ENCODE measurements at places on chromosomes 3 and 15. TPM values are rescaled to one million over a fixed set of nuclear protein-coding genes. Genes with fewer than 3 reads are reported as not detected.
A peak's percentile ranks its signal among the peaks of the same experiment; 100 is the strongest.

Gene SAMD7
- not detected for total RNA-seq

Gene KY
- 3.8 TPM for total RNA-seq

Gene CFAP100
- not detected for total RNA-seq

Gene LRRN1
- total RNA-seq: 1.7 TPM

Gene IGSF11
- total RNA-seq: 0.57 TPM

Gene CSTA
- 9.7 TPM for total RNA-seq

GRCh38 chr15:57919754-57920153, 145.8 kb downstream of the ALDH1A2 start:
- DNase-seq: no peak

GRCh38 chr3:127015282-127016042, 32.5 kb downstream of the PLXNA1 start:
- no peak for DNase-seq

DNA sequence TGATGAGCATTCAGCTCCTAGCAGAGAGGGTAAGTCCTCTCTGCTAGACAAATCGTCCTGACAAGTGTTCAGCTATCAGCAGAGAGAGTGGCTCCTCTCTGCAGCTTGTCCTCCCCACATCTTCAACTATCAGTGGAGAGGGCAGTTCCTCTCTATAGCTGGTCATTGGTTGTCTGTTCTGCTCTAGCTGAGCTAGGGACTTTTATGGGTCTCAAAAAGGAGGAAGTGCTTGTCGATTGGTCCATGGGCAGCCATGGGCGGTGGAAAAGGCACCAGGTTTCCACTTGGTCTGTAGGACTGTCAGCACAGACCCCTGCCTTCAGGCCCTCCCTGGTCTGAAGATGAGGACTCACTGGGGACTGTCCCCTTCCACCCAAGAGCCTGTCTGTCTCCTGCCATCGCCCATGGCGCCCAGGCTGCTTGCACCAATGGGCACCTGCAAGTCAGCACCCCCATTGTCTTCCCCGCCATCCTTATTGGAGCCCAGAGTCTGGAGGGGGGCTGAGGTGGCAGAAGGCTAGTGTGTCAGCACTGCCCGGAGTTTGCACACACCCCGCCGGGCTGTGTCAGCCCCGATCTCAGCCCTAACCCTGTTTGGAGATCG, 264.7 kb downstream of the ZBBX start:
- DNase-seq: peak; percentile 49

- no peak for DNase-seq
These were observed 71.1 kb upstream of the XCR1 start for GRCh38 chr3:46098319-46098761.

DNA sequence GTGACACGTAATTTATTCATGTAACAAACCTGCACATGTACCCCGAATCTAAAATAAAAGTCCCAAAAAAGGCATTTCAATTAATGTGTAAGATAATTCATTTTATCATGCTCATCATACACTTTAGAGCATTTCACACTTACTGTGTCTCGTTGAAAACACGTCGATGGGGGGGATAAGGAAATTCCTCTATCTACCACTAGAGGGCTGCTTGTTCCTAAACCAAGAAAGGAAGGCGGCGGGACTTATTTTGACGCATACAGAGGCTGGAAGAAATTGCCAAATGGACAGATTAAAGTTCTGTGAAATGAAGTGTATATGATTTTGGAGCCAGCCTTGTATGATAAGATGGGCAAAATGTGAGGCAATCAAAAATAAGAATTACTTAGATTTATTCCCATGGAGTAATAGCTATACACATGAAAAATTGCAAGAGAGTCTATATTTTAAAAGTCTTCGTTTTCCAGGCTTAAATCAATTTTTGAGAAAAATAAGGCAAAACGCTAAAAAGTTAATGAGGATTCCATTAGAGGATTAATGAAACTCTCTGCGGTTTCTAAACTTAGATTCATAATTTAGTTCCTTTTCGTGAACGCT, 346.8 kb downstream of the CNTN3 start:
- no peak for DNase-seq

GRCh38 chr15:71532994-71533393, 277.4 kb upstream of the NR2E3 start:
- DNase-seq: no peak

- DNase-seq: no peak
These were observed 160.9 kb upstream of the SLCO3A1 start for GRCh38 chr15:91692596-91692995.

DNA sequence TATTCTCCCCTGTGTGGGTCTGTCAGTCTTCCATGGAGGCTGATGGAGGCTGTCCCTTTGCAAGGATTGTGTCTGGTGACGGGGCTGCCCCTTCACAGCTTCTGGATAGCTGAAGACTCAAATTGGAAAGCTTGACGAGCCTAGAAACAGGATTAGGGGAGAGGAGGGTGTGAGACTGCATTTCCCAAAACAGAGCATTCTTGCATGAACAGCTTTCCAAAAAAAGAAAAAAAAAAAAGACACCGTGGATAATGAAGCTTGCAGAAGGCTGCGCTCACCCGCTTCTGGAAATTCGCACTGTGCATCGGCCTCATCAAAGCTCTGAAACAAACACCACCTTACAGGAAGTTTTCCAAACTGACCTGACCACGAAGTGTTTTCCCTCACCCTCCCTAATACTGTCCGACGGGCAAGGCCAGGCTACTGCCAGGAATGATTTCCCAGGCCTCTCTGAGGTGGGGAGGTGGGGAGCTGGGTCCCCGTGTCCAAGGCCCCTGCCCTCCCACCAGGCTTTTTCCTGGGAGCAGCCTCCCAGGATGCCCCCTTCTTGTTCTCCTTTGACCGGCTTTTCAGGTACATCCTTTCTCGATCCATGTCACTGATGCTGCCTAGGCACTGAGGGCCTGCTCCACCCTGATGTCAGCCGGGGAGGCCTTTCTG, 24.9 kb upstream of the MUC4 start:
- DNase-seq: no peak

DNA sequence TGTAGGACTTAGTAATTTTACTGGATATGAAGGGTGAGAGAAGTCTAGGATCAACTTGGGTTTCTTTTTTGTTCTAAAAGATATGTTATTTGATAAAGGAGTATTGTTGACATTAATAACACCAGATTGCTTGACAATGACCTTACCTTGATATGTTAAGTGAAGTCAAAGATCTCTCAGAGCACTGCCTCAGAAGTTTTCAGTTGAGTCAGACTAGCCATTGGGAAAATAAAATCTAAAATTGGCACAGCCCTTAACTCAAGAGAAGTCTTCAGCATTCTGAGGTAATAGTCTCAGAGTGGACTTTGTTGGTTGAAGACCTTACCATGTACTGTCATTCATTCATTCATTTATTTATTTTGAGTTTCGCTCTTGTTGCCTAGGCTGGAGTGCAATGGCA, 22.4 kb upstream of the ZNF609 start:
- DNase-seq: no peak

GRCh38 chr3:177061369-177061768, 135.9 kb downstream of the TBL1XR1 start:
- DNase-seq: no peak

DNA sequence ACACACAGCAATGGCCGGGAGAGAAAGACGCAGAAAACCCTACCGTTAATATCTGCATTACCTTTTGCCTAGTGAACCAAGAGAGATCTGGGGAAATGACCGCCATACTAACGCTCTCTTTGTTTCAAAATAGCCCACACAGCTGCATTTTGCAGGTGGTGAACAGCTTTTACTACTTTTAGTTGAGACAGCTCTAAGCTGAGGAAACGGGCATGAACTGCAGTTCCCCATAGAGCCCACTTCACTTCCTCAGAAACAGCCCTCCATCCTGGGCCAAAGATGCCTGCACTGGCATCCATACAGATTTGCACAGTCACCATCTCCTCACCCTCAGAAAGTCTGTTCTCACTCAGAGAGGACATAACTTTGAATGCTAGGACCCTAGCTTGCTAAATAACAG, 45.0 kb downstream of the ZNF860 start:
- no peak for DNase-seq

DNA sequence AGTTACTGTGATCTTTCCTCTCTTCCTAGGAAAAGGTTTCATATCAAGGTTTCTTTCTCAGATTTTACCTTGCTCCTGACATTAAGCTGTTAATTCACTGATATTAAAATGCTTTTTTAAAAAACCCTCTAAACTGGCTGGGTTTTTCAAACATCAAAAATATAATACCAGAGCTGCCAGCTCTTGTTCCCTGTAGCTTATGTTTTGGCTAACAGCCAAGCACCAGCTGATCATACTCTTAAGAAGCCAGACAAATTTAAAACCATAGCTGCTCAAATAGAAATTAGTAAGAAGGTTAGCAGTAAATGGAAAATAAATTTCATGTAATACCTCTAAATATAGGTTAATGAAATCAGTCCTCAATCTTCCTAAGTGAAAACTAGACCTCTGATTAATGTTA, 657.5 kb downstream of the GRM7 start:
- DNase-seq: no peak

GRCh38 chr3:147218965-147219364, 187.4 kb downstream of the ZIC4 start:
- no peak for DNase-seq

Data from posterior vena cava (tissue), 2 donors.